ENCODE measurements at places on chromosomes 12 and 14.

- peak; percentile 61 for DNase-seq
Observed at GRCh38 chr14:100237735-100238418, 1.1 kb upstream of the YY1 start.

DNA sequence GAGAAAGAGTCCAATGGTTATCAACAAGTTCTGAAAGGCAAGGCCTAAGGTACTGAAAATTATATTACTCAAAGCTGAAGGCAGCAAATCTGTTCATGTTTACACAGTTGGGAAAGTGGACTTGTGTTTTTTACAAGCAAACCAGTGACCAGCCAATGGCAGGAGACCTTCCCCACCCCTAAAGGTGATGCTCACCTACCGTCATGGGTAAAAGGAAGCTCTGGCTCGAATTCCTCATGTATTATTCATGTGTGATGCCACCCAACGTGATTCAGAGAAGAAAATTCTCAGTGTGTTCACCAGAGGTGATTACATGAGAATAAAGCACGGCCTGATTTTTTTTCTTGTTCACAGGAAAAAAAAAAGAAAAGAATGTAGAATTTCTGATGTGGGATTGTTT is 1161.2 kb upstream of the SEL1L start:
- DNase-seq, result no peak

DNA sequence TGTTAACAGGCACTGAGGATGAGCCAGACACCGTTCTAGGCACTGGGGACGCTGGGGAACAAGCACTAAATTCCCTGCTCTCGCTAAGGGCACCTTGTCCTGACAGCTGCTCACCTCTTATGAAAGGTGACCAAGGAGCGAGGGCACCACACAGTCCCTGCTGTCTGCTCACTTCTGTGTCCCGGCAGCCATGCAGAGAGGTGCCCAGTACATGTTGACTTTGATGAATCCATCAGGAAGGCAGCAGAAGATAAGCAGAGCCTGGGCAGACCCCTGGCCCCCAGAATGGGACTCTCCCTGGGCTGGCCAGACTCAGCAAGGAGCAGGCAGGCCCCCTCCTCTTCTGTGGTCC is 14.1 kb downstream of the C14orf132 start:
- DNase-seq, result no peak

GRCh38 chr14:91669867-91670266 is 62.0 kb downstream of the CATSPERB start:
- DNase-seq, result no peak

GRCh38 chr14:51331486-51332367 is 91.7 kb downstream of the TMX1 start:
- no peak for DNase-seq

DNA sequence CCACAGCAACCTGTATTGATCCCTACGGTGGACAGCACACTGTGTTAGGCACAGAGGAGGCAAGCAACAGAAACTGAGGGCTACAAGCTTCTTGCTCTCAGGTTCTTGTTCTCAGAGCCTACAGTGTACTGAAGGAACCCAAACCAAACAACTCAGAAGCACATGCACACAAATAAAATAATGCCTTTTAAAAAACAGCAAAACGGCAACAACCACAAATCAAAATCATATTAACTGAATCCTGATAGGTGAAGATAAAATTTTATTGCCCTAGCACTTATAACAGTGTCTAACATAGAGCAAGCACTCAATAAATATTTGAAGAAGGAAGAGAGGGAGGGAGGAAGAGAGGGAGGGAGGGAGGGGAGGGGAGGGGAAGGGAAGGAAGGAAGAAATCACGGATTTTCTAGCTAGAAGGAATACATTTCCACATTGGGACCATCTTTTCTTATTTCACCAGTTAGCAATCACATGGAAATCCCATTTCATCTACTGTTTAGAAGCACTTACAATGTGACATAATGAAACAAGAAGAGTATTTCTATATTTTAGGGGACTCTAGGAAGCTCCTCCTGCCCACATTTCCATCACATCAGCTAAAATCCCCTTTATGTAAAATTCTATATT is 27.2 kb downstream of the DMAC2L start:
- no peak for DNase-seq

DNA sequence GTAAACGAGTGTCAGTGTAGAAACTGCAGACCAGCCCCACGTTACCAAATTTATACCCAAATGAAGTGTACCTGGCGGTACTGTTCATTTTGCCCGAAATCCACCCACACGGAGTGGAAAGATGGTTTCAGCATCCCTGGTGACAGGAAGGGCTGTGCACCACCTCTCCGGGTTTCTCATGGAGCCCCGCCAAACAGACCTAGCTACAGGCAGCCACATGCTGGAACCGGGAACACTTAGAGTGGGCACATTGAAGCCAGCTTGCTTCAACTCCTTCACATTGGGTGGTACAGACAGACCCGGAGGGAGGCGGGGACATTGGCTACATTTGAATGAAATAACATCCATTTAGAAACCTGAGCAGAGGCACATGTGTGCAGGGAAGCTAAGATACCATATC is 84.4 kb downstream of the PPP2R5C start:
- peak; percentile 42 for DNase-seq

DNA sequence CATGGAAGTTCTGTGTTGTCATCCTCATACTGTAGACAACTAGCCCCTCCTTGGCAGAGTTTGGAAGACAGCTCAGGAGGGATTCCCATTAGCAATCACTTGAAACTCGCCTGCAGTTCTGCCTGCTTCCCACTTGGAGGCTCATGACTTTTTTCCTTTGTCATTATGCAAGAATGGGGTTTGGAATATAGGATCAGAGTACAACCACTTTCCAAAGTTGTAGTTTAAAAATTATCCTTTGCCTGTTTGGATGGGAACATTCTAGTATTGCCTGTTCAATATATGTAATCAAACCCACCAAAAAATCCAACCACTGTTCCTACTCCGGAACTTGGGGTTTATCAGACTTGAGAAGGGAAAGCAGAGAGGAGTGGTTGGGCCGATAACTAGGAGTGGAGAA is 2.1 kb upstream of the GPD1 start:
- DNase-seq, result no peak

DNA sequence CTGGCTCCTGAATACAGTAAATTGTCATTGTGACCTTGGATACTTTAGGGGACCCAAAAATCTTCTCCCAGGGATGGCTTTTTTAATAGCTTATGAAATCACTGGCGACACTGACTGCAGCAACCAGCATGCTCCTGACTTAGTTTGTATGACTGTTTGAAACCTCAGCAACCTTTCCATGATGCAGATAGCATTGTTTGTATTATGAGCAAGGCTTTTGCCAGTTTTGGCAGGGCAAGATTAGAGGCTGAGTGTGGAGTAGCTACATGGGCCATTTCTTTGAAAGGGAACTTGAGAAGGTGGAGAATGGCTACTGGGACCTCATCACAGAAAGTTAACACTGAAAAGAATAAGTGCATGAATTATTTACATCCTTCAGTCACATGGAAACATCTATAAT is 50.9 kb downstream of the SLC4A8 start:
- no peak for DNase-seq

- no peak for DNase-seq
Observed at GRCh38 chr12:6280053-6280469, 30.4 kb upstream of the PLEKHG6 start.

DNA sequence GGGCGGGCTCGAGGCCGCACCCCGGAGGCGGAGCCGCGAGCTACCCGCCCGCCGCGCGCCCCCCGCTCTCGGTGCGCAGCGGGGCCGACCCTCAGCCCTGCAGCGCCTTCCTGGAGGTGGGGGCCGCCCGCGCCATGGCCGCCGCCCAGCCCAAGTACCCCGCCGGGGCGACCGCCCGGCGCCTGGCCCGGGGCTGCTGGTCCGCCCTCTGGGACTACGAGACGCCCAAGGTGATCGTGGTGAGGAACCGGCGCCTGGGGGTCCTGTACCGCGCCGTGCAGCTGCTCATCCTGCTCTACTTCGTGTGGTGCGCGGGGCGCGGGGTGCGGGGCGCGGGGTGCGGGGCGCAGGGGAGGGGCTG is at the start of gene P2RX2:
Gene P2RX2, plus strand, starts transcription at position 94 of the 361 bp plus-strand sequence. Its CDS starts 41 bp downstream, at position 135.
- no peak for DNase-seq

- DNase-seq, result no peak
Observed at GRCh38 chr12:110501399-110501751, 536 bp downstream of the VPS29 start.

- DNase-seq, result no peak
Observed at GRCh38 chr12:22880807-22881206, 255.8 kb downstream of the ETNK1 start.

DNA sequence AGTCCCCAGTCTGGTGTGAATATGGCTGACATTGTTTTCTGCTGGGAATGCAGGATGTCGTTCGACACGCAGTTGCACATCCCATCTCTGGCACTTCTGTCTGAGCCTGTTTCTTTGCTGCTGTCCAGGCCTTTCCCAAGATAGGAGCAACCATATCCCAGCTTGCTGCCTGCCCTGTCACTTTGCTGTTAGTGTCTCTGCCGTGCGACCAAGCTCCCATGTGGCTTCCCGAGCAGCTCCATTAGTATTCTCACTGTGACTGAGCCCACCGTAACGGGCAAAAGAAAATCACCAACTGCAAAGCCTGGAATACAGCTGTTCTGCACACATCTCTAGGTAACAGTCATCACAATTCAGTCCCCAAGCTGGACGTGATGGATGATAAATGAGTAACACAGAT is 66.0 kb upstream of the CPSF6 start:
- DNase-seq, result no peak

GRCh38 chr12:64459394-64459891 is 7.5 kb downstream of the TBK1 start:
- no peak for DNase-seq

- no peak for DNase-seq
Observed at GRCh38 chr12:75974323-75975187, 57.0 kb downstream of the PHLDA1 start.

GRCh38 chr14:70807898-70808415 is 1.4 kb downstream of the MAP3K9 start:
- no peak for DNase-seq

GRCh38 chr12:32568228-32568627 is 110.9 kb upstream of the DNM1L start:
- DNase-seq, result no peak

GRCh38 chr12:112599871-112600270 is 181.1 kb downstream of the PTPN11 start:
- DNase-seq, result no peak

DNA sequence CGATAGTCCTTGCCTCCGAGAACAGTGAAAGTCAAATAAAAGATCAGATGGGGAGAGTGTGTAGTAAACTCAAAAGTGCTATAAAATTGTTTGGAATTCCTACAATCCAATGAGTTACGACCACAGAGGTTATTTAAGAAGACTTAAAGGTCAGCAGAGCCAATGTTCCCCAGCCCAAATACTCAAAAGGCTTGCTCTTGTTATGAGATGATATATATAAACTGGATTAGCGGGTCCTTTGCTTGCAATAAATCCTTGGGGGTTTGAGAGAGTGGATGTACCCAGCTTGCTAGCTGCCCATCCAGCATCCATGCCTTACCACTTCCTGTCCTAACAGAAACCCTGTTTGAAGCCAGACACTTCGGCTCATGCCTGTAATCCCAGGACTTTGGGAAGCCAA is 29.0 kb upstream of the MED13L start:
- DNase-seq, result no peak

DNA sequence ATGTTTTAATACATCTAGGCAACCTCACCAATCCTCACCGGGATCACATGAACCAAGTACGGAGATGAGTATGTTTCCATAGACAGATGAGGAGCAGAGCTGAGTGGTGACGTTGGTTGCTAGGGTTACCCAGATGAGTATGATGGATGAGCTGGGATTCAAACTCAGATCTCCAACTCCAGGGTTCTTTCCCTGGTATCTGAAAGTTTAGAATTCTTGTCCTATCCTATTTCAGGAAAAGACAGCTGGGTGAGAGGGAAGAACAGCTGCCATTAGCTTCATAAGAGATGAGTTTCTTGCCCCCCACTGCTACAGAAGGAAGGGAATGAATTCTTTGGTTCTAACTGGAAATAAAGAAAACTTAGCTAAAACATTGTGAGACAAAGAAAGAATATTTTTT is 728.9 kb upstream of the TBX3 start:
- DNase-seq, result no peak

- no peak for DNase-seq
Observed at GRCh38 chr12:64544371-64545080, 65.8 kb upstream of the RASSF3 start.

- DNase-seq, result no peak
Observed at GRCh38 chr12:114612062-114612461, 71.9 kb downstream of the TBX3 start.

GRCh38 chr14:103391048-103391447 is 5.8 kb downstream of the MARK3 start:
- DNase-seq, result no peak

GRCh38 chr12:71662849-71663560 is 643 bp downstream of the ZFC3H1 start:
- peak; percentile 67 for DNase-seq

DNA sequence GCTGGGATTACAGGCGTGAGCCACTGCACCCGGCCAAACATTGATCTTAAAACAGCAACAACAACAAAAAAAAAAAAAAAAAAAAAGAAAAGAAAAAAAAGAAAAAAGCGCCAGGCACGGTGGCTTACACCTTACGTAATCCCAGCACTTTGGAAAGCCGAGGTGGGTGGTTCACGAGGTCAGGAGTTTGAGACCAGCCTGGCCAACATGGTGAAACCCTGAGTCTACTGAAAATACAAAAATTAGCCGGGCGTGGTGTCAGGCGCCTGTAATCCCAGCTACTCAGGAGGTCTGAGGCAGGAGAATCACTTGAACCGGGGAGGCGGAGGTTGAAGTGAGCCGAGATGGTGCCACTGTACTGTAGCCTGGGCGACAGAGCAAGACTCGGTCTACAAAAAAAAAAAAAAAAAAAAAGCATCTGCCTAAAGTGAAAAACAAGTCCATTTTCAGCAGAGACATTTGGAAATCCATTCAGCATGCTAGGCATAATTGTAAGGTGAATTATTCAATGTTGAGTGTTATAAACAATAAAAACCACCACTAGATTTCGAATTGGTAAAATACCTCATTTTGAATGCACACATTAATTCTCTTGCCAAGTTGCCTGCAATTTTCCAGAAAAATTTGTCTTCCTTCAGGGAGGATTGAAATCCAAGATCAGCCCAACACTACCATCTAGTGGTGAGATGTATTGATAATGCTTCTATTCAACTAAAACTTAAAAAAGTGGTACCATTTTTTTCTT is 8.0 kb upstream of the CERS5 start:
- no peak for DNase-seq

GRCh38 chr12:20627001-20627588 is 68.0 kb upstream of the SLCO1C1 start:
- DNase-seq, result no peak

DNA sequence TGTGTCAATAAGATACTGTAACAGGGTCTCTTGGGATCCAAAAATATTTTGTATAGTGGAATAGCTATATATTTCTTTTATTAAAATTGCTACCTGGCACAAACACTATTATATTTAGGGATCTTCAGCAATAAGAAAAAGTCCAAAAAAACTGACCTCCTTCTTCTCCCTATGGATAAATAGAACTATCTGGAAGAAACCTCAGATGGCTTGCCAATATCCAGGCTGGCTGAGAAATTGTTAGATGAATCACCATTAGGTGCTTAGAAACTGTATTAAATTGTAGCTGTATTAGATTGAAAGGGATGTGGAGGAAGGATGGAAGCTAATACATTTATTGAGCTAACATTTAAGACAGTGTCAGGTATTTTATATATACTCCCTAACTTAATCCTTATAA is 66.0 kb downstream of the SLC38A6 start:
- no peak for DNase-seq
